ENCODE measurements at places on chromosomes 12 and 14. TPM values are rescaled to one million over a fixed set of nuclear protein-coding genes. Genes with fewer than 3 reads are reported as not detected.

Gene PLEKHH1
- polyA plus RNA-seq: 4.0 TPM

Gene SMCO2
- 0.14 TPM for polyA plus RNA-seq

Gene KRT75
- 0.07 TPM for polyA plus RNA-seq

Gene BDKRB2
- 0.57 TPM for polyA plus RNA-seq

Gene FAM186B
- polyA plus RNA-seq: 0.16 TPM

Gene RNASE2
- 3.8 TPM for polyA plus RNA-seq

Gene LBHD2
- not detected for polyA plus RNA-seq

Gene KLRC2
- 0.07 TPM for polyA plus RNA-seq

Gene PLA2G1B
- not detected for polyA plus RNA-seq

Gene CLEC2A
- not detected for polyA plus RNA-seq

Gene TRAF3
- polyA plus RNA-seq: 3.9 TPM

Gene NOVA1
- 3.5 TPM for polyA plus RNA-seq

Gene CIROP
- polyA plus RNA-seq: not detected

Gene SYNDIG1L
- 0.07 TPM for polyA plus RNA-seq

Gene SCN8A
- polyA plus RNA-seq: 0.07 TPM

Gene GPRC5D
- polyA plus RNA-seq: not detected

Gene CLEC6A
- not detected for polyA plus RNA-seq
